HepG2 (cell line): ENCODE measurements at places on chromosomes 6 and 20.

DNA sequence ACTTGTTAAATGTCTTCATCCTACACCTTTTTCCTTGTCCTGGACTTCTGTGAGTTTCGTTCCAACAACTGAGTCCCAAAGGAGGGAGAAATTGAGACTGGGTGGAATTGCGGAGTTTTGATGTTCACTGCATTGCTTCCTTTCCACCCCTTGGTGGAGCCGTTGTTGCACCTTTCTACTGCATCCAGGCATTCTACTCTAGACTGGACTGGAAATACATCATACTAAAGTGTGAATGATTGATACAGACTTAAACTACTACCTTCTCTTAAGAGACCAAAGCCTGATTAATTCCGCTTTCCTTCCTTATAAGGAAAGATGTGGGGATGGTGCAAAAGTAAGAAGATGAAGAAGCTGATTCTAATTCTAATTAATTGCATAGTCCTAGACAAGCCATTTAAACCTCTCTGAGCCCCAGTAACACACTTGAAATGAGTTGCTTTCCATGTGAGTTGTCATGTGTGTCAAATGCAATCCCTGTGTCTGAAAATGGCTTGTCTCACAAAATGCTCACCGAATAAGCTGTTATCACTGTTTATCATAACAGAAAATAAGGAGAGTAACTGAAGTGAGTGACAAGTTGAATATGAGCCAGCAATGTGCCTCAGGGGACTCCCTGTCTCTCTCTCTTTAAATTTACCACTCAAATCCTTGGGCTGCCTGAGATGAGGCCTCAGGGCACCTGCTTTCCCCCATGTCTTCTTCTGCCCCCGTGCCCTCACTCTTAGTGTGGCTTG lies 338.3 kb upstream of the CHD6 start:
- peak; percentile 39 for DNase-seq

GRCh38 chr6:168699631-168700295 lies 258.8 kb downstream of the SMOC2 start:
- DNase-seq = no peak

- DNase-seq = no peak
These were observed 16.9 kb upstream of the TAB2 start for GRCh38 chr6:149300563-149300962.

DNA sequence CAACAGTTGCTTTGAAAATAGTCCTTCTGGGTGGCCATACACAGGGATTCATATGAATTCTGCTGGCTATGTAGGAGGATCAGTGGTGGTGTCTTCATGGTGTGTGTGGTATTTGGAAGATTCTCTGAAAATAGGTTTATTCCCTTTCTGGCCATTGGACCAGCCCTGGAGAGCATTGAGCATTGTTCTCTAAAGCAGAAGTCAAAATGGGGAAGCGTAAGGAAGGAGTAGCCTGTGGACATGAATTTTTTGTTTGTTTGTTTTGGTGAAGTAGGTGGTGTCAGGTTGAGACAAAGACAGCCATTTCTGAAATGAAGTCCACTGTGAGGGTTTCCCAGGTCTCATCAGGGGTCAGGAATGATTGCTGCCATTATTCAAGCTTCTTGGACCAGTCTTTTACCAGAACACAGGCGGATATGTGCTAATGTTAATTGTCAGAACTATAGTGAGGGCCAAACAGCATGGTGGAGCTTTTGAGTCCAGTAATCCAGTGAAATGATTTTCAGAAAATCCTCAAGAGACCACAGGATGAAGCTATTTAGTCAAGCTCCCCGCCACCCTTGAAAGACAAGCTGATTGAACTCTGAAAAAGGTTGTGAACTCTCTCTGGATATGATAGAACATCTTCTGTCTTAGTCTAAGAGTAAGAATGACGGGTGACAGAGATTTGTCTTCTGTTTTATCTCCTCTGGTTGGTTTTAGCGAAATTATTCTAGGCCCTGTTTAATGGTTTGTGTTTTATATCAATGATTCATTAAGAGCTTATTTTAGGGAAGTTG lies 60.0 kb downstream of the DNAH8 start:
- no peak for DNase-seq

DNA sequence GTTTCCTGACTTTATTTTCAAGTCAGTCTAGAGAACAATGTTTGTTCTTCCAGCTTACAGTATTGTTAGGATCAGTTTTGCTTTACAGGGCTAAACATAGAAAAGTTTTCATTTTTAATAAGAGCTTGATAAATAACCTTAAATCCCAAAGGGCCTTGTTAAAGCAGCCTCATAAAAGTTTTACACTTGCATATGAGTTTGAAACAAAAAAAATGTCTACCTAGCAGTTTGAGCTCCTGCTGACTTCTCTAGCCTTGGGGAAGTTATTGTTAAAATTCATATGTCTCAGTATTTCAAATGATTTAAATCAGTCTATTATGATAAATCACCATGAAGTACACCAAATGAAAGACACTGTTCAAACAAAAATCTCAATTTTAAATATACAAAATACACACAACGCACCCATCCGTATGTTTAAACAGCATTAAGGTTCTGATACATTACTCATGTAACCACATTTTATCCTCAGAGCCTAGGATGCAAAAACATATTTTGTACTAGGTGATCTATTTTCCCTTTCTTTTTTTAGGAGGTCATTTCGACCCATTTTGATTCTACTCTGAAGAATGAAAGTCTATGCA lies 87.2 kb downstream of the UBE3D start:
- DNase-seq = no peak

DNA sequence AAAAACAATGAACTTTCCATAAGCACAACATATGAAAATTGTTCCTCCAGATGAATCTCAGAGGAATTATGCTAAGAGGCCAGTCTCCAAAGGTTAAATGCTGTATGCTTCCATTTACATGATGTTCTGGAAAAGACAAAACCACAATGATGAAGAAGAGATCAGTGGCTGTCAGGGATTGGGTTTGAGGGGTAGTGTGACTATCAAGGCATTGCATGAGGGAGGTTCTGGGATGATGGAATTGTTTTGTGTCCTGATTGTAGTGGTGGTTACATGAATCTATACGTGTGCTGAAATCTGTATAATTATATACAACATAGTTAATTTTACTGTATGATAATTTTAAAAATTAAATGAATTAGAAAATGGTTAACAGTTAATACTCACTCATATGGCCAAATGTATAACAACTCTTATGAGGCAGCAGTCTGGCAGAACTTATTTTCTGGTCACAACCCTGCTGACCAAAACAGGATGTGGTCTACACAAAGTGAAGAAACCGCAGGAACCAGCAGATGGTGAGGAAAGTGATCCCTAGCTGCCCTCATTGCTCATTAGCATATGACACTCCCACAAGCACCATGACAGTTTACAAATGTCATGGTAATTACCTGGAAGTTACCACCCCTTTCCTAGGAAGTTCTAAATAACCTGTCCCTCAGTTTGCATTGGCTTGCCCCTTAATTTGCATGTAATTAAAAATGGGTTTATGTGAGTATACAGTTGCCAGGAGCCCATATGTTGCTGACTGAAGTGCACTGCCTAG lies 31.9 kb downstream of the NSFL1C start:
- no peak for DNase-seq

DNA sequence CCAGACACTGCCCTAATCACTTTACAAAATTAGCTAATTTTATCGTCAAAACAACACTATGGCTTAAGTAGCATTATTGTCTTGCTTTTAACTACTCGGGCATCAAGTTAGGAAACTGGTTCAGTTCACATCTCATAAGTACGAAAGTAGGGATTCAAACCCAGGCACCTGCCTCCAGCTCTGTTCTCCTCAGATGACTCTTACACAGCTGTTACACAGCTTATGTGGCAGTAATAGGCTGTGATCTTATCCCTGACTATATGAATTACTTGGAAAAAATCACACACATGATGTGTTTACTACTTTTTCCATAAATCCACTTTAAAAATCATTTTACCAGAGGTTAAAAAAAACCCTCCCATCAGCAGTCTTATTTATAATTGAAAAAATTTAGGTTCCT lies 389.2 kb upstream of the FLRT3 start:
- DNase-seq = no peak
